ENCODE measurements at places on chromosomes 4 and X.

DNA sequence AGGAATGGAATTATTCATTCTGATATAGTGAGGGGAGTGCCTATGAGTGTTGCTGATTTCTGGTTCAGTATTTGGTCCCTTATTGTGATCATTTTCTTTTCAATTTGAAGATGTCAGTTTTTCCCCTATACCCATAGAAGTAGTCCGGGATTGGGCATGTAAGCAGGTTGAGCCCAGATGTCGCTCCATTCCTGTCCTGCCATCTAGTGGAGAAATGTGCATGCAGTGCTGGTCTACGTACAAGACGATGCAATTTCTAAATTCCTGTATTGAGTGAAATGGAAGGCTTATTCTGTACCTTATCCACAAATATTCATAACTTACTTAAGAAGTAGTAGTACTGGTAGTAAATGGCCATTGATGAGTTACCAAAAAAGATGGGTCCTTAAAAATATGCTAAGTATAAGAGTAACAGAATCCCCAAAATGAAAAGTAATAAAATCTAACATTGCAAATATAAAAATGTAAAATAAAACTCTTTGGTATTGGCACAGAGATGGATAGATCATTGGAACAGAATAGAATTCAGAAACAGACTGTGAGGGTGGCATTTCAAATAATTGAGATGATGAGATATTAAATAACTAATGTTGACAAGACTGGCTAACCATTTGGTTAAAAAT is 60.9 kb downstream of the UGT8 start:
- DNase-seq, result peak; percentile 26

DNA sequence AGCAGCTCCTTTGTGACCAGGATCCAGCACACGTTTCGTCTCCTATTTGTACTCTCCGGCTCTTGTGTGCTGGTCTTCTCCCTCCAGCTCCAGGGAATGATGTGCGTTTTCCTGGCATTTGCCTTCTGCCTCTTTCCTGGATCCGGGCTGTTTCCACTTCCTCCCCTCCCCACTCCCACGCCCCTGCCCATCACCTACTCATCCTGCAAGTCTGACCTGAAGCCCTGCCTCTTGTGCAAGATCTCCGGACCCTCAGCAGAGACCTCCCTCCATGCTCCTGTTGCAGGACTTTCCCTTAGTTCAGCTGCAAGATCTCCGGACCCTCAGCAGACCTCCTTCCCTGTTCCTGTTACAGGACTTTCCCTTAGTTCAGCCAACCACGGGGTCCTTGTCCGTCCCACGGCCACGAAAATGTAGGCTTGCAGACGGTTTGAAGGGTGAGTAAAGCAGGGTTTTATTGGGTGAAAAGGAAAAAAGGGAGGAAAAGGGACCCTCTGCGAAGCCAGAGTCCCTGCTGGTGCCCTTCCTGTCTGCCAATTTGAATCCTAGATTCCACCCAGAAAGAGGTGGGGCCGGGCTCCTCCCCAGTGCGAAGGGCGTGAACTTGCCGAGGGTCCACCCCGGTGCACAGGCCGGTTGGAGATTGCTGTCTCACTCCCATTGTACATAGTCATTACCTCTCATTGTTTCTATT is 74.4 kb upstream of the IRF2 start:
- DNase-seq, result no peak

- DNase-seq, result no peak
Measured at GRCh38 chrX:30504309-30504708, 73.3 kb downstream of the TASL start.

DNA sequence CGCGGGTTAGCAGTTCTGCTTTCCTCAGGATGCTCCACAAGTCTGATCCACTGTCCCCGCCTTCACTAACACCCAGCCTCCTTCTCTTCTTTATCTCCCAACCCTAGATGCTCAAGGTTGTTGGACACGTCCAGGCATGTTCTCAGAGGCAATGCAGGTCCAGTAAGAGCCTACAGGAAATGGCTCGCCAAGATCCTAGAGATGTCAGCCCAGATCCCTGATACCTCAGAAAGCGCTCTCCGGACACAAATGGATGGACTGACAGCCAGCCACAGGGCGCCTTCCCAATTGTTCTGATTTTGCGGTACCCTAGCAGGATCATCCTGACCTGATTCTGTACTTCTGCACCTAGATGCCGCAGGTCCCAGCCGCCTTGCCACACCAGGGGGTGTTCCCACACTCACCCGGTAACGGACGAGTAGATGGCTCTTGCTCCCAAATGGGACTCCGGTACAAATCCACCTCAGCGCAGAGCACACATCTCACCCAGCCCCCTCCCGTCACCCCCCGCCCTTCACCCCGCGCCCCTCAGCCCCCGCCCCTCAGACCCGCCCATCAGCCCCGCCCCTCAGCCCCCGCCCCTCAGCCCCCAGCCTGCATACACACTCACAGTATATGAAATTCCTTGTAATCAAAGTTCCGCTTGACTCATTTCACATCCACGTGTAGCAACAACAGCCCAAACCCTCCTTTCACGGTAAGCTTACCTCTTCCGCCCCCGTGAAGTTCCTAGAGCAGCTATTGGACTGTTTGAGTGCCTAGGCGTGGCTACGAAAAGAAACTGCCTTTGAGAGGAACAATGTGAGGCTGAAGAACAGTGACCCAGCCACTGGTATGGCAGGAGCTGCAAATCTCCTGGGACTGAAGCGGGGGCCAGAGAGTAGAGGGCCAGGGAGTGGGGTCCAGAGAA is at the start of gene EDA2R:
Gene EDA2R, minus strand, starts transcription at position 488 of the 910 bp plus-strand sequence. CDS start 23,058 bp downstream, outside the sequence.
- DNase-seq, result peak; percentile 25

DNA sequence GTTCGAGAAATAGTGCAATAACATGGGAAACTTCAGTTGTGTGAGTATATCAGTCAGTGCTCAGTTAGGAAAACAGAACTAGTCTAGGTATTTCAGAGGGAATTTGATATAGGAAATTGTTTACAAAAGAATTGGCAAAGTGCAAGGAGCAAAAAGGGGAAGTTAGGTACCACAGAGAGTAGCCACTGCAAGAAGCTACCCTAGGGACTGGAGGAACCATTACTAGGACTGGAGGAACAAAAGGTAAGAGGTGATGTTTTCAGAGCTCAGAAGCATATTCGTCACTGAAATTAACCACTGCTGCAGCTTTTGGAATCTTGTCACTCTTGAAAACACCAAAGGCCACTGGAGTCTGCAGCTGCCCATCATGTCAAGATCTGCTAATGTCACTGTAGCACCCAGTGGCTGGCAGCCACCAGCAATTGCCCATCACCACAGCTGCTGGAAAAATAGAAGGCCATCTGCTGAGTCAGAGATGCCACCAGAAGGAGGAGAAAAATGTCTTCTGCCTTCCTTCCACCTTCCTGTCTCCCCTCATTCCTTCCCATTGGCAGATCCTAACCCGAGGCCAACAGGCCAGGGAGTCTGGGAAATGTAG is 160.6 kb upstream of the RPS6KA3 start:
- DNase-seq, result no peak

GRCh38 chrX:45765767-45766166 is 565.1 kb upstream of the DIPK2B start:
- no peak for DNase-seq

- no peak for DNase-seq
Measured at GRCh38 chr4:108029731-108030130, 40.0 kb downstream of the HADH start.

GRCh38 chr4:68077737-68078136 is 51.9 kb downstream of the TMPRSS11F start:
- DNase-seq, result no peak

GRCh38 chr4:1683736-1684505 is at the start of gene FAM53A:
FAM53A (minus strand) TSS chr4:1684313; CDS start chr4:1668741, 15,572 bp downstream.
- peak; percentile 44 for DNase-seq

- DNase-seq, result no peak
Measured at GRCh38 chrX:134423606-134424005, 36.4 kb upstream of the HPRT1 start.
